ENCODE measurements at places on chromosomes 6 and 20.

GRCh38 chr6:145673504-145673903, 61.8 kb downstream of the EPM2A start:
- DNase-seq: no peak

DNA sequence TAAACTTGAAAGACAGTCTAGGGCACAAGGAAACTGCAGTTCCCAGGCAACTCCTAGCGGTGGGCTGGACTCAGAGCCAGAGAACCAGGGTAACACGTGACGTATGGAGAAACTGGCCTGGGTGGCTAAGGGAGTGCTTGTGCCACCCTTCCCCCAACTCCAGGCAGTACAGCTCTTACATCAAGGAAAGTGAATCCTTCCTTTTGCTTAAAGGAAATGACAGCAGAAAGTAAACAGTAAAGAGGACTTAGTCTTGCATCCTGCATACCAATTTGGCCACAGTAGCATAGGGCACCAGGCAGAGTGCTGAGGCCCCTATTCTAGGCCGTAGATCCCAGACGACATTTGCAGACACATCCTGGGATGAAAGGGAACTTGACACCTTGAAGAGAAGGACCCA, 322.8 kb downstream of the CD109 start:
- no peak for DNase-seq

- DNase-seq: peak; percentile 82
These were observed 46.2 kb upstream of the ZNF184 start for GRCh38 chr6:27518881-27519795.

DNA sequence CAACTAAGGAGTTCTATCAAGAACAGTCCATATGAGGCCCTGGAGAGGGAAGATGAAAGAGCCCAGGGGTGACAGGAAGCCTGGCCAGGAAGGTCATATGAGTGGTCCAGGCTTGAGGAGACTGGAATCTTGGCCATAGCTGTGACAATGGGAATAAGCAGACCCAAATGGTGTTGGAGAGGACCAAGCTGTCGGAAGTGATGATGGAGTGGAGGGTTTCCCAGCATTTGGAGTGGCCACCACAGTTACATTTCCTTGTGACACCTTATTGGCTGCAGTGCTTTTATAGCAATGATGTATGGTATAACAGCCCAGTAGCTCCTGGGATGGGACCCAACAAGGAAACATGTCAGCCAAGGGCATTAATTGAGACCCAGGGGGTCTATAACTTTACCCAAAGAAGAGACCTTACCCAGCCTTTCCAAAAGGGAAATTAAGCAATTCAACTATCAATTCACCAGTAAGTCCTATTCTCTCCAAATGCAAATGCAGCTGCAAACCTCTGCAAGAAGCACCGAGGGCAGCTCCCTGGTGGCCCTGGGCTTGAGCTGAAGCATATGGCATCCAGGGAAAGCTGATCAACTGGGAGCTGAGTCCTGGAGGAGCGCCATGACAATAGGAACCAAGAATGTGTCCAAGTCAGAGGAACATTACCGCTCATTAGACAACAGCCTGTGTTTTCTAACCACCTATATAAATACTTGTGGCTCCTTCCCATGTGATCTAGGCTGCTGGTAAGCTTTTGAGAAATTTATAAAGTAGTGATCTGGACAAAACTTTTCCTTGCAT, 219.4 kb downstream of the SOD2 start:
- no peak for DNase-seq

- no peak for DNase-seq
These were observed 220.9 kb upstream of the RREB1 start for GRCh38 chr6:6886886-6887285.

GRCh38 chr6:117451671-117452070, 25.9 kb upstream of the ROS1 start:
- no peak for DNase-seq

- DNase-seq: no peak
These were observed 15.2 kb downstream of the CTCFL start for GRCh38 chr20:57509665-57510237.

Data from stimulated activated CD4-positive, alpha-beta T cell treated with anti-CD3 and anti-CD28 coated beads, Interleukin-12 subunit alpha, Interleukin-12 subunit beta, amount 100 ng/mL, for 48 hours (primary cell).